T47D (cell line): ENCODE measurements at places on chromosomes 7 and 10.

DNA sequence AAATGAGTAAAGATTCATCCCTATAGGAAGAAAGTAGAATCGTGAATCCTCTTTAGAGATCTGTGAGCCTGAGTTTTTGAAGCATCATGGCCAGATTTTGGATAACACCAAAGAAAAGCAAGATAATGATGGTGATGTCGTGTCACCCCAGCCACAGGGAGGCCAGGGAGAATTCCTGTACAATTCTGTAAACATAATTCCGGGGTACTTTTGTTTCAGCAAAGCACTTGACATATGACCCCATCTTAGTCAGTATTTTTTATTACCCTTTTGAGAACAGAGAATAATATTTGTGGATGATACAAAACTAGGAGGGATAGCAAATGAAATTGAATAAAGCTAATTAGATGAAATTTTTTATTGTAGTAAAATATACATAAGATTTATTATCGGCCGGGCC is 33.8 kb downstream of the NACAD start:
- no peak for DNase-seq

DNA sequence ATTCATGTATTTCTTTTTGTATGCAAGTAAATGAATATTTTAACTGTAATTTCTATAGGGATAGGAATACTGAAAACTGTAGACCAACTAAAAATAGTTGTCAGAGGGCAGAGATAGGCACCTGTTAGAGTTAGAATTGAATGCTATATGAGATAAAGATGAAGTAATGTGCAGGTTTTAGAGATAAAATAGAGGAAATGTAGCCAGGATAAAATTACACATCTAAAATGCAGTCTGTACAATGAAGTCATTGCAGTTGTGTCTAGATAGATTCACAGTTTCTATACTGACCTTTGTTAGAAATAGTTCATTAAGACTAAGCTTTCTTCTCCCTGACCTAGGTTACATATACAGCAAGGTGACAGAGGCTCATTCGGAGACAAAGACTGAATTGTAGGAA is 46.2 kb downstream of the SMNDC1 start:
- DNase-seq = no peak

DNA sequence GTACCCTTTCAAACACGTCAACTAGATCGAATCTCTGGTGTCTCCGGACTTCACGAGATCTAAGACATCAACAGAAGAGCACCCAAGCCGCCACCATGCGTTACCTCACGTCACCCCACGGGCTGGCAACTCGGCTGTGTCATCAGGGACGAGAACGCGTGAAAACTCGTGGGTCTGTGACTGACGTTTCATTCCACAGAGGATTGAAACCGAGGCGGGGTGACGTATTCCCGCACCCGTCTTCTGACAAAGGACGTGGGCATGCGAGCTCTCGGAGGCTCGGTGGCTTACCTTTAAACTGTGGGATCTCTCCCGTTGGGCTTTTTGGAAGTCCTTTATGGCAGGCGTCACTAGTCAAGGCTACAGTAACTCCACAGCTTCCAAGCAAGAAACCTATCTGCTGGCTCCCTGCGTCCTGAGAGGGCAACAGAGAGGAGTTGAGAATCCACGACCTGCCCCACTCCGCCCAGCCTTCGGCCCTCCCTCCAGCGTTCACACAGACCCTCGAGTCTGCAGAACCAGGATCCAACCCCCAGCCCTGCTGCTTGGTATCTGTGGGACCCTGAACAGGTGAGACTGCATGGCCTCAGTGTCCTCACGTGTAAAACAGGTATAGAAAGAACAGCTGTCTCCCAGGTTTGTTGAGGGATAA is 255.3 kb downstream of the ZMYND11 start:
- DNase-seq = no peak

DNA sequence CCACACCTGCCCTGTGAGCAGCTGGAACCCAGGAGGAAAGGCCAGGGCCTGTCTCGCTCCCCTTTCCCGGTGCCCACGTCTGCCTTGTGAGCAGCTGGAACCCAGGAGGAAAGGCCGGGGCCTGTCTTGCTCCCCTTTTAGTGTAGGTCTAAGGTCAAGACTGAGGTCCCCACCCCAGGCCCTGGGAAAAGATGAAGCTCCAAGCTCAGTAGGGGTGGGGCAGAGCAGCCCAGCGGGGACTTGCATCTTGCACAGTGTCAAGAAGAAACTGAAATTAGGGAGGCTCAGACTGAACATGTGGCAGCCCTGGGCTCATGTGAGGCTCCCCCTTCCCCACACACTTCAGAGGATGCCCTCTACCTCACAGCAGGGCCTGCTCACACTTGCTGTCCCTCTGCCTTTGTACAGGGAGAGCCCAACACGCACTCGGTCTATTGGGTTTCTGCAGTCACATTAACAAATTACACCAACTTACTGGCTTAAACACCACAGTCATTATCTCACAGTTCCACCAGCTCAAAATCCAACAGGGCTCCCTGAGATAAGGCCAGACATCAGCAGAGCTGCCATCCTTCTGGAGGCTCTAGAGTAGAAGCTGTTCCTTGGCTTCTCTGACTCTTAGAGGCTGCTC is 12.4 kb downstream of the POLL start:
- no peak for DNase-seq

- no peak for DNase-seq
These were observed 4.7 kb downstream of the DNAH11 start for GRCh38 chr7:21547501-21547900.

- no peak for DNase-seq
These were observed 7.4 kb downstream of the IGF2BP3 start for GRCh38 chr7:23462846-23463245.

GRCh38 chr7:747186-747585 is 20.1 kb upstream of the PRKAR1B start:
- no peak for DNase-seq

- no peak for DNase-seq
These were observed 9.0 kb downstream of the CARD11 start for GRCh38 chr7:3034591-3035150.

DNA sequence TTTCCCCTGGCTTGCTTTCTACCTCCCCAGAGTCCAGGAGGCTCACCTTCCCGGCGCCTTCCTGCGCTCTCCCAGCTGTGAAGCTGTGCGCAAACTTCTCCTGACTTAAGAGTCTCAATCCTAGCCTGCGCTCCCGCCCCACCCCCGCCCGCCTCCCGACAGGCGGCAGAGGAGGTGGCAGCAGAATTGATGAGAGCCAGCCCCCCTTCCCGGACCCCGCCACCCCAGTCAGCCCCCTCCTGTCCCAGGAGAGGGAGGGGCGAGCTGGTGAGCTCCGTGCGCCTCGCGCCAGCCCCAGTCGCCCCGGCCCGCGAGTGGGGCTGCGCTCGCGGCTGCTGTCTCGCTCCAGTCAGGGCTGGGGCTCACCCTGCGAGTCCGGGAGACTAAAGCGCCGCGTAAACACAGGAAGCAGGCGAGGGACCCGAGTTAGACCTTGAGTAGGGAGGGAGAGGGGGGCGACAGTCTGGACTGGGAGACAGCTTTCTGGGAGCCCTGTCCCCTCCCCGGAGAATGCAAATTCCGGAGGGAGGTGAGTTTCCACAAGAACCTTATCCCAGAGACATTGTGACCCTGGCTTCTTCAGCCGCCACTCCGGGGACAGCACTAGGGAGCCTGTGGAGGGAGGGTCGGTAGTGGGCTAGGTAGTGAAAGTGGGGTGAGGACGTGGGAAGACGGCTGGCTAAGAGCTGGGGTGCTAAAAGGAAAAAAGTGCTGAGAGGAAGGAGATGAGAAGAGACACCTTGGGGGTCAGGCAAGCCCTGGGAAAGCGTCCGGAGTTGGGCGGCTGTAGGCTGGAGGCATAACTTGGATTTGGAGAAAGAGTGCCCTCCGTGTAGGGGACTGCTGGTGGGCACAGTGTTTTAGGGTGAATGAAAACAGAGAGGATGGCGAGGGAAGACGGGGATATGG is at the start of gene CALCR:
CALCR (minus strand) TSS at position 79 of the 909 bp plus-strand sequence. CDS start 87,743 bp downstream, outside the sequence.
- DNase-seq = peak; percentile 49

DNA sequence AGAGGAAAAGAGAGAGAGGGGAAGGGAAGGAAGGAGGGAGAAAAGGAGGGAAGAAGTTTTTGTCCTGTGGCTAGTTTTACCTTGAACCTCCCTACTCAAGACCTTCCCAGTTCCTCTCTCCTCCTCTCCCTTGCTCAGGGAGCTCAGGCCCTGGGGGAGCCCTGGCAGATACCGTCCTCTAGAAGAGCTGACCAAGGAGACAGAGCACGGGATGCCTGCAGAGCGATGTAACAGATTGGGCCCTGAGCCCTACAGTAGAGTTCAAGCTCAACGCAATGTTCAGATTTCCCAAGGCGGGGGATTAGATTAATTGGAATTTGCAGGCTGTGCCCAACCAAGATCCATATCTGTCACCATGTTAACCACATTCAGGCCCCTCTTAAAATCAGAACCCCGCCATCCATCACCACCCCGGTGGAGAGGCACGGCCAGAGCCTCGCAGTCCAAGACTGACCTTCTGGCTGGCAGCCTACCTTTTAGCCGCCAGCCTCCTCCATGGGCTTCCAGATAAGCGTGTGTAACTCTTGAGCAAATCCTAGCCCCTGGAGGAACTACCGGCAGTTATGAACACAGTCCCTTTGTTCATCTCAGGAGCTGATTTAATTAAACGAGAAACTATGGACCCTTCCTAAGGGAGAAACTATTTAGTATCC is 70.6 kb downstream of the KCNMA1 start:
- DNase-seq = no peak

DNA sequence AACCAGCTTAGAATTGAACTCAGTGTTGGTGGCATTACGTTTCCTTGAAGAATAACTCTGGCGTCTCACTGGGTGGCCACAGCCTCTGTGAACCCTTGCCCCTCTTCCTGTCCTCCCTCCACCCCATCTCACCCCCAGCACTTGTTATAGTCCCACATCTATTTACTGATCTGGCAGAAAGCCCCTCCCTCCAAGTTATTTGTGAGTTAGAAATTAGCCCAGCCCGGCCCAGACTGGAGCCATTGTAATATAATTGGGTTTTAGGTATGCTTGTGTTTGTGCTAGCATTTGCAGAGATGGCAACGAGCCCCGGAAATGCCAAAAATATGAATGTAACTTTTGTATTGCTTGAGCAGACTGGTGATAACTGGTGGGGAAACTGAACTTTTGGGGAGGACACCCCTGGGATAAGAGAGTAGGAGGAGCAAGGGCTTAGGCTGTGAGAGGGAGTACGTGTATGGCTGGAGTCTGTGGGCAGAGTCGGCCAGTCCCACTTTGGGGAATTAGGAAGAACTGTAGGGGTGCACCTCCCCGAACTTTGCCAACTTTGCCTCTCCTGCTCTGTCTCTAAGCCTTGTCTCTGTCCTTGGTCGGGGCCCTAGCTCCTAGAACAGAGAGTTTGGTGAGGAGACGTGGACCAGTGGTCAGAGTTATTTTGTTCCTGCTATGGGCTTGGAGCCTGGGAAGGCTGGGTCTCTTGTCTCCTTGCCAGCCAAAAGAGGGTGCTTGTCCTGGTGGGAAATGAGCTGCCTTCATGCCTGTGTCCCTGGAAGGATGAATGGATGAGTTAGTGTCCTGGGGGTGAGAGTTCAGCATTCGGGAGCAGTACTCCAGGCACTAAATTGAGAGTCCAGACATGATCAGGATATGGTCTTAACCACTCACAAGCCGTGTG is 19.3 kb upstream of the TRIM8 start:
- no peak for DNase-seq

DNA sequence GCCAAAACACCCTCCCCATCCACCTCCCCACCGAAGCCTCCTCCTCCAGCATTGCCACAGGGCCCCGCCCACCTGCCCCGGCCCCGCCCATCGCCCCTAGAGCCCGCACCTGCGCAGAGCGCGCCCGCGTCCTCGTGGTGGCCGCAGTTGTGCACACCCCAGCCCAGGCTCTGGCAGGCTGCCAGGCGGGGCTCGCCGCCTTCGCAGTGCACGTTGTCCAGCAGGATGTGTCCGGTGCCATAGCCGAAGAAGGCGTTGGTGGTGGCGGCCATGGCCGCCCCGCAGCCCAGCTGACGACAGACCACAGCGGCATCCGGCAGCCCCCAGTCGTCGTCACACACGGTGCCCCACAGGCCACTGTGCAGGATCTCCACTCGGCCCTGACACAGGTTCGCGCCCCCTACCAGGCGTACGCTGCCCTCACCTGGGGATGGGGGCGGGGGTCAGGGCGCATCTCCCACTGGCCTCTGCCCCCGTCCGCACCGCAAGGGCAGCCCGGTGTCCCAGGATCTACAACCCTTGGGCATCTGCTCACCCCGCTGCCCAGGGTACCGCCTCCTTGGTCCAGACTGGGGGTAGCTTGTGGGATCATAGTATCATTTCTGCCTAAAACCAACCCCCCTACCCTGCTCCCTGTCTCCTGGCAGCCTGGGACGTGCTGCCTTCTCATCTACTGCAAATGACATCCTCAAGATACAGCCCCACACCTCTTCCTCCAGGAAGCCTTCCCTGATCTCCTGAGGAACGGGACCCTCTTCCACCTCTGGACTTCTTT is 11.9 kb downstream of the SSC4D start:
- DNase-seq = peak; percentile 93

DNA sequence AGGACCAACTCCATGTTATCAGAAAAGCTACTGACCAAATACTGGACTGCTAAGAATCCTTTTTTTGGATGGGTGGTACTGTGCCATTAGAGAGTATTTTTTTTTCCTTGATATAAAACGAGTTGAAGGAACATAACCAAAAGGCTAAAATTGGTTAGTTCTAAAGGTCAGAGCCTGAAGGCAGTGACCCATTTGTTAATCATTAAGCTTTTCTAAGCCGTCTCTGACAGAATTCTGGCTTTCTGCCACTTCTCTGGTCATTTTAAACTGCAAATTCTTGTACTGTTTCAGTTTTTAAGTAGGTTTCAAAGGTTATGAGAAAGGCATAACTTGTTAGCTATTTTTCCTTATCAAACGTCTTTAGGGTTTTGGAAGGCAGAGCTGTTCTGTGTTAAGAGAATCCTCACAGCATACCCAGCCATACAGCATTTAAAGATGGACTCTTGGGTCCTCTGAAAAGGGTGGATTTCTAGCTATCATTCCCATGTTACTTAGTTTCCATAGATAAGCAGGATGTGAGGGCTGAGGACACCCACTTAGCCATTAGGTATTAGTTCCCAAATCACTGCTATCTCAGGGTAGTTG is 196.8 kb downstream of the RNLS start:
- no peak for DNase-seq

DNA sequence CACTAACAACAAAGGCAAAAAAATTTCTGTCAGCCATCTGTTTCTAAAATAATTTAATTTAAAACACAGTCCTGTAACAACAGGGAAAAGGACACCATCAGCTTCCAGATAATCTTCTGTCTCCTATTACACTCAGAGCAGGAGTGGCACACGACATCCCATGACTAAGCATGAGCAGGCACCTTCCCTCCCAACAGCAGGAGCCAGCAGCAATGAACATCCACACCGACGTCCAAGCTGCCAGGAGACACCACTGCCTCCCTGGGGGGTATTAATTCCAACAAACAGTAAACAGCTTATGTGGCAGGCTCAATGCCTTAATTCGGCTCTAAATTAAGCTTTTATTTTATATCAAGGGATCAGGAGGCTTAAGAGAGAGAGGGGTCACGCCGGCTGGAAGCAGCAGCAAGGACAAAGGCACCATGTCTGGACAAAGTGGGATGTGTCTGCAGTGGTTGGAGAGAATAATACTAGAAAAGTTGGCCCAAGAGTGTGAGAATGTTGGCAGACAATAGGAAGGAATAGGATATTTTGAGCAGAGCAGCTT is 45.7 kb downstream of the KIAA1549 start:
- peak; percentile 34 for DNase-seq
